NCI-H2107 (cell line): ENCODE measurements at places on chromosomes 5 and 9.
A peak's percentile ranks its signal among the peaks of the same experiment; 100 is the strongest.

- DNase-seq = no peak
Measured at GRCh38 chr9:7089406-7090193, 331.8 kb downstream of the KDM4C start.

DNA sequence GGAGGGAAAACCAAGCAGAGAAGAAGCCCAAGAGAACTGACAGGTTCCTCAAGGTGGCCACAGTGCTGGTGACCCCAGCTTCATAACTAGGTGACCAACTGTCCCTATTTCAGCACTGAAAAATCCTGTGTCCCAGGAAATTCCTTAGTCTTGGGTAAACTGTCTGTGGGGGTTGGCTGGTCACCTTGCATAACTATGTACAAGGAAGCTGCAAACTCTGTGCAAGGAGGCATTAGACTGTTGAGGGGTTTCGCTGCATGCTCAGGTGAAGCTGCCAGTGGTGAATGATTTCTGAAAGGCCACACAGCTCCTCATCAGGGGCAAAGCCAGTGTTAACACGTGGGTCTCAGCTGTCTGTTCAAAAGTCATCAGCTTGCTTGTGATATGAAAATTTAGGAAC is 36.9 kb downstream of the PCSK5 start:
- DNase-seq = no peak

GRCh38 chr5:35881758-35882157 is 25.1 kb downstream of the IL7R start:
- DNase-seq = no peak

- no peak for DNase-seq
Measured at GRCh38 chr9:91783411-91783810, 166.6 kb downstream of the ROR2 start.

- DNase-seq = no peak
Measured at GRCh38 chr9:13269589-13270452, 9.7 kb downstream of the MPDZ start.

- DNase-seq = no peak
Measured at GRCh38 chr9:17832812-17833211, 253.9 kb downstream of the SH3GL2 start.

DNA sequence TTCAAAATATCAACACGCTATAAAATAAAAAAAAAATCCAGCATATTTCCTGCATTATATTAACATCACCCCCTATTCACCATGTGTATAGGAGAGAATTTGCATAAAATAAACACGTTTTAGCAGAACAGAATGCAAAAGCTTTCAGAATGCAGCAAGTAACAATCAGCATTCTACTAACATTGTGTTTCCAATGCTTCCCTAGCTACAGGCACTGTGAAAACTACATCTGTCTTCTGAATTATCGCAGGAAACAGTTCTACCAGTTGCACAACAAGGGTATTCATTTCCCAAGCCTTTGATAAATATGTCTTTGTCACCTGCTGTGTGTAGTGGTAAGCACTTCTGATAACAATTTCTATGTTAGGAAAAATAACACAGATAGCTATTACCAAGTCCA is 1015.8 kb downstream of the CDH18 start:
- DNase-seq = no peak

DNA sequence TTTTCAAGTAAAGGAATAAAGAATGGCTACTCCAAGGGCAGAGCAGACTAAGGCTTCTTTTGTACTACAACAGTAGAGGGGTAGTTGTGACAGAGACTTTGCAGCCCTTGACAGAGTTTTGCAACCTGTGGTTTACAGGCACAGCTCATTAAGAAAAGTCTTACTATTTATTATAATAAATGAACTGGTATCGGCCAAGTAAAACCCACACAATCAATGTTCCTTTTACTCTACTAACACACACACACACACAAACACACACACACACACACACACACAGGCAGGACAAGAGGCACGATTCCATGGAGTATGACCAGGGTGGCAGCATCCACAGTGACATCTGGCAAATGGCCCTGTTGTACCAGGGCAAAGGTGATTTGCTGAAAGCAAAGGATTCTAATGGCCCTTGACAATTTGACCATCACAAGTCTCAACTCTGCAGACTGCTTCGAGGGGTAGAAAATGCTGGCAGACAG is 59.1 kb upstream of the GOLPH3 start:
- no peak for DNase-seq

GRCh38 chr9:92132501-92132900 is 17.3 kb upstream of the SPTLC1 start:
- no peak for DNase-seq

GRCh38 chr5:173751266-173751600 is 134.8 kb upstream of the BOD1 start:
- no peak for DNase-seq

- no peak for DNase-seq
Measured at GRCh38 chr9:21506626-21507482, 24.7 kb upstream of the IFNE start.

GRCh38 chr9:36278243-36278642 is 20.0 kb upstream of the GNE start:
- DNase-seq = no peak

DNA sequence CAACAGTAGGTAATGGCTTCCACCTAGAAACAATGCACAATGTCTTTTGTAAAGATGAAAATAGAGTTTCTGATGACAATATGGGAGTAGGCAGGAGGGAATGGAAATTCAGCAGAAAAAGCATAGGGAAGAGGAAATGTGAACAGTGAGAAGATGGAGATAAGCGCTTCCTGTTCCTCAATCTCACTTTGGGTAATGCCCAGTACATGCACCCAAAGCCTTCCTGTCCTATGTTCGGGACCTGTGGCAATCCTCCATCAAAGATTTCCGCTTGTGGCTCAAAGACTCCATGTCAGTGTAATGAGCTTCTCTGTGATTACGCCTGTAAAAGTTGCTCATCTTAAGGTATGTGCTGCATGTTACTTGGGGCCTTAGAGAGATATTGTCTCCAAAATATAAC is 2.7 kb downstream of the UGT3A1 start:
- no peak for DNase-seq

GRCh38 chr9:94083384-94083783 is 880 bp upstream of the PTPDC1 start:
- DNase-seq = no peak

DNA sequence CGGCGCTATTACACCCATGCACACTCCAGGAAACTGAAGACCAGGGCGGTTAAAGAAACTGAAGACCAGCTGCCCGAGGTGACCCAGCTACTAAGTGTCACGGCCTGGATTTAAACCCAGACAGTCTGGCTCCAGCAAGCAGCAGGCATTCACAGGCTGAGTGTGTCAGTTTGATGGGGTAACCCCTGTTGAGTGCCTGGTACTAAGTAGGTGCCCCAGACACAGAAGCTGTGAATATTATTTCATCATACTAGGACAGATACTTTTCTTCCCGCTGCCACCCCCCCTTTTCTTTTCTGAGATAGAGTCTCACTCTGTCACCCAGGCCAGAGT is 7.3 kb downstream of the ENG start:
- no peak for DNase-seq

GRCh38 chr5:90135779-90136378 is 273.7 kb downstream of the CETN3 start:
- no peak for DNase-seq

- no peak for DNase-seq
Measured at GRCh38 chr5:68953875-68954617, 139.8 kb upstream of the SLC30A5 start.

- no peak for DNase-seq
Measured at GRCh38 chr9:127444283-127444920, 6.8 kb downstream of the RPL12 start.

DNA sequence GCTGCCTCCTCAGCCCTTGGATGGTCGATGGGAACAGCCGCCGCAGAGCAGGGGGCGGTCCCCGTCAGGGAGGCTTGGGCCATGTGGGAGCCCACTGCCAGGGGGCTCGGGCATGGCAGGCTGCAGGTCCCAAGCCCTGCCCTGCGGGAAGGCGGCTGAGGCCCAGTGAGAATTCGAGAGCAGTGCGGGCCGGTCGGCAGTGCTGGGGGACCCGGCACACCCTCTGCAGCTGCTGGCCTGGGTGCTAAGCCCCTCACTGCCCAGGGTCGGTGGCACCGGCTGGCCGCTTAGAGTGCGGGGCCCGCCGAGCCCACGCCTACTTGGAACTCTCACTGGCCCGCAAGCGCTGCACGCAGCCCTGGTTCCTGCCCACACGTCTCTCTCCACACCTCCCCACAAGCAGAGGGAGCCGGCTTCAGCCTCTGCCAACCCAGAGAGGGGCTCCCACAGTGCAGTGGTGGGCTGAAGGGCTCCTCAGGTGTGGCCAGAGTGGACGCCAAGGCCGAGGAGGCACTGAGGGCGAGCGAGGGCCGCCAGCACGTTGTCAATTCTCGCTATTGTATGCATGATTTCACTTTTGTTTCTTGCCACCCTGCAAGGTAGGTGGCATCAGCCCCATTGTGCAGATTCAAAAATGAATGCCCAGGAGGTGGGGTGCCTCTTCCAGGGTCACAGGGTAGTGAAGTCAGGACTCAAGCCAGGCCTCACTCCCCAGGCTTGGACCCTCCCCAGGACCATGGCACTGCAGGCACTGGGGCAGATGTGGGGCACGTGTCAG is 48.6 kb downstream of the COL15A1 start:
- no peak for DNase-seq

DNA sequence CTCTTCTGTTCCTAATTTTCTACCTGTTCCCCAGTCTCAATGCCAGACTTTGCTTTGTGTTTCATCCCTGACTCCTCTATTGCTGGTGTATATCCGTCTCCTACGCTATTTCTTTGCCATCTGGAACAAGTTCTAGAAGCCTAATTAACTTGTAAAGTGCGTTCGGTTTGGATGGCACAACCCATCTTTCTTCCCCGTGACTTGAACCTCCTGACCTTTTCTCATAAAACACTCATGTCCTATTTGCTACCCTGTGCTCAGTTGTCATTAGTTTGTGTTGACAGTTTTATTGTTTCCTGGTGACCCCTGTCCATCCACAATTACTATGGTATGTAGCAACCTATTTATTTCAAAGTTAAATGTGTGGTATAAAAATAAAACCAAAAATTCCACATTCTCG is 323.5 kb downstream of the TLE4 start:
- DNase-seq = no peak

GRCh38 chr5:110032376-110032775 is 342.6 kb downstream of the MAN2A1 start:
- DNase-seq = no peak

DNA sequence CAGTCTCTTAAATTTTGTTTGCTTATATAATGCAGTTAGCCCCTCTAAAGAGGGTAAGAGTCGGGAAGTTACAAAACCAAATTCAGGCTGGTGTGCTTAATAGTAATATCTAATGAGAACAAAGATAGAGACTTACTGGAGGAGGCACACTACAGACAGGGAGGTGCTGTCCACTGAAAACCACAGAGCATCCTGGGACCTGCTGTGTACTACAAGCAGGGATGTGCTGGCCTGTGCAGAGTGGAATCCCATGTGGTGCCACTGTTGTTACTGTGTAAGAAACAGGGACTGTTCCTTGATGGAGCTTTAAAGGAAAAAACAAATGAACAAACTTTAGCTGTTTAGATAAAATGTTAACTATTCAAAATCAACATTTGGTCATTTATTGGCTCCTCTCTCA is 42.4 kb downstream of the RNF38 start:
- no peak for DNase-seq

DNA sequence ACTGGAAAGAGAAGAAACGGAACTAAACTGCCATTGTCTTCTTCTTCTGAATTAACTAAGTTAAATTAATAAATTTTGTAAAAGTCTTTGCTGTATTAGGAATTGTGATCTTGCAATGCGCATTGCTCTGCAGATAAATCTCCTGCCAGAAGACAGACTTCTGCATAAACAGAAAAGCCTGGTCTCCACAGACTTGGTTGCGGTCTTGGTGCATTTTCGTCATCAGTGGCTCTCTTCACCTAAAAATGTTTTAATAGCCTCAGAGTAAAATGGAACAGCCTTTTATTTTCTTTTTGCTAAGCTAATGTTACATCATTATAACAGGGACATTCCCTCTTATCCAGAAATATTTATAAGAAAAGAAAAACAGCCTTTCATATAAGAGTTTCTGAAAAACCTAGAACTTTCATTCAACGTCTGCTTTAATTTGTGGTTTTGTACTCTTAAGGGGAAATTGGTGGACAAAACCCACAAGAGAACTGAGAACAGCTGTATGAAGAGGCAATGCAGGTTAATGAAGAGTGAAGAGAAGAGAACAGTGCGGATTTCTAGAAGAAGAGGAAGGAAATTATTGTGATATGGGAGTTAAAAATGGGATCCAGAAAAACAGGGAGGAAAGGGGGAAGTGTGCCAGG is 10.1 kb downstream of the IFNA5 start:
- no peak for DNase-seq

DNA sequence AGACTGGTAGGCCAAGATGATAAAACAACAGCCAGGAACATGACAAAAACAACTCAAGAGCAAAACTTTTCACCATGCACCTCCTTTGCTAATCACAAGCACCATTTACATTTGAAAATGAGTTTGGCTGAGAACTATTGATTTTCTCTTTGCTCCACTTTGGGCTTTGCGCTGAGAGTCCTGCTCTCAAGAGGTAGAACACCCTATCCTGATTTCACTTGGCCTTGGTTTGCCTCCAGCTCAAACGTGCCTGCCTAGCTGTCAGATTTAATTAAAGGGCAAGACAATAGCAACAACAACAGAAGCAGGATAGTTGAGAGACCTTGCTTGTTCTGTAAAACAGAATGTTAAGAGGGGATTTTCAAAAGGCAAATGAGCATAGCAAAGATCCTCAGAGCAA is 128.2 kb upstream of the ASTN2 start:
- DNase-seq = peak; percentile 31

DNA sequence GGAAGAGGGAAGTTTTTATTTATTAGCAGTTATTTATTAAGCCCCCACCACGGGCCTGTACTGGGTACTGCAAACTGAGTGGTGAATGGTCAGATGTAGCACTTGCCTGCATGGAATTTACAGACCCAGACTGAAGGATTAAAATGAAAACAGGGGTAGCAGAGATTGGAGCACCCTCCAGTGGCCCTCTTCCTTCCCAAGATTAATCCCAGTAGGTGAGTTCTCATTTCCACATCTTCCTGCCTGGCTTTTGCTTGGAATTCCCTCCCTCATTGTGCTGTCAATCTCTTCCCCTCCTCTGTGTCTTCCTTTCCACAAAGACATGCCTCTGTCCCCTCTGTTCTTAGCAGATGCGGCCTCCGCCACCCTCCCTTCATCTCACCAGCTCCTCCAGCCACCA is 39.2 kb downstream of the MVB12B start:
- DNase-seq = no peak

DNA sequence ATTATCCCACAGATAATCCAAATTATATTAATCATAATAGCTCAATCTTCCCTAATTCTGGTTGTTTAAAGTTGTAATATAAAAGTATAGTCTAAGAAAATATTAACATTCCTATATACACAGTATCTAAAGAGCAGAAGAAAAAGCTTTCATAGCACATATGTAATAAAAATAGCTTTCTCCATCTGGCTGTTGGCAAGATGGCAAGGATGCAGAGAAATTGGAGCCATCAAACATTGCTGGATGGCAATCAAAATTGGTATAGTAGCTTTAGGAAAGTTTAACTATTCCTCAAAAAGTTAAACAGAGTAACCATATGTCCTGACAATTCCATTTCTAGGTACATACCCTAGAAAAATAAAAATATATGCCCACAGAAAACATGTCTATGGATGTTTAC is 66.8 kb downstream of the TBCA start:
- no peak for DNase-seq
